NCI-H69 (cell line): ENCODE measurements at places on chromosomes 5 and 9.

DNA sequence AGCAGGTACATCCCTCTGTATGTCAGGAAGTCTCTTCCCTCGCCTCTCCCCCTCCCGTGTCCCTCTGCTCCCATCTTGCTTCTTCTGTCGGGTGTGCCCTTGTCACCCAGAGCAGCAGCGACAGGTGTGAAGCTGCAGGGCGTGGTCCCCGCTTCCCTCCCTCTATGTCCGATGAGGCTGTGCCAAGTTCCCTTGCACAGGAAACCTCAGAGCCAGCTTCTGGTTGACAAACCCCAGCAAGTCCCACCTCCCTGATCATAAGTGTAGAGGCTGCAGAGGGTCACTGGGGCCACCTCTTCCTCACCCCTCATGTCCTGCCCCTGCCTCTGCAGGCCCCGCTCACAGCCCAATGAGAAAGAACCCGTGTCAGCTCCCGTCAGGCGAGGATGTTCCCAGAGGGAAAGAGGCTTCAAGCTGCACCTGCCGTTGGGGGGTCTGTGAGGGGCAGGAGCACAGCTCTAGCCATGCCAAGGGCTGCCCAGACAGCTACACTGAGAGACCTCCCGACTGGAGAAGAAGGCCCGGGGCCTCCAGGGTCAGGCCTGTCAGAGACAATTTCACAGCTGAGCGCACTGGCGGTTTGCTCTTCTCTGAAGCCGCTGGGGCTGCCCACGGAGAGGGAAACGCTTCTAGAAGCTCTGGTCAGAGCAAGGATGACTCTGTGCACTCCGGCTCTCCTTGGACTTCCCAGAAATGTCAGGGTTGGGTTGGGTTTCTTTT lies 73.3 kb downstream of the AK8 start:
- DNase-seq: peak; percentile 59

GRCh38 chr9:87167582-87167981 lies 220.3 kb upstream of the GAS1 start:
- no peak for DNase-seq

DNA sequence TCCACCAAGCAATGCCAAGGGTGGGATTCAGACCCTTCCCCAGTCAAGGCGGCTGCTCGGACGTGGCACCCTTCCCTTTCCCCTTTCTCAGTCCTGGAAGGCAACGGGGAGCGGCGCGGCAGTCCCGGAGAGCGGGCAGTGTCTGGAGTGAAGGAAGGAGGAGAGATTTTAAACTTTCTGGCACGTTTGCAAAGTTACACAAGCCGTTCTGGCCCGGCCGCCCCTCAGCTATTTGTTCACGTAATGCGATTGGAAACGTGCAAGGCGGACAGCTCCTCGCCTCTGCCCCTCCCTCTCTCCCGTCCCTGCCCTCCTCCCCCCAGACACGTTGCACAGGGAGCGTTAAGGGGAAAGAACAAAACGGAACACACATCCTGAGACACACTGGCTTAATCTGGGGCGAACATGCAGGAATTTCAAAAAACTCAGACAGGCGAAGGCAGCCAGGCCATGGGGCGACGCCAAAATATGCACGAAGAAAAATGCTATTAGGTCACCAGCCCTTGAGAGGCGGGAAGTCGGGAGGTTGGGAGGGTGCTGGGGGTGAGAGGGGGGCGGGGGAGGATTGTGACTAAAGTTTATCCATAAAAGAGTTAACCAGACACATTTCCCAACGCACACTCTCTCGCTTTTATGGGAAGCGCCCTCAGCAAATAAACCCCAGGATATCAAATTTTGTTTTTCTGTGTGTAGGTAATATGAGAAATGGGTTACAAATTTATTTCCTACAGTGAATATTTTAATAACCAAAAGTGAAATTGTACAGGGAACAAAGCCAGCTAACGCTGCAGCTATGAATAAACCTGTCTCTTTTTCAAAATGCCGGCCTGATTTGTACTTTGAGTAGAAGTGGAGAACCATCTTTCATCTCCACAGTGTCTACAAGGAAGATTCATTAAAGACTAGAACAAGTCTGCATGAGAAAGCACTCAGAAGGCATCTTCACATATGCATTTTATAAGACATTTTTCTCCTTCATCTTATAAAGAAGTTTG lies at the start of gene LOX:
LOX (minus strand) TSS at position 144 of the 995 bp plus-strand sequence. CDS start 274 bp downstream, outside the sequence.
- peak; percentile 84 for DNase-seq

DNA sequence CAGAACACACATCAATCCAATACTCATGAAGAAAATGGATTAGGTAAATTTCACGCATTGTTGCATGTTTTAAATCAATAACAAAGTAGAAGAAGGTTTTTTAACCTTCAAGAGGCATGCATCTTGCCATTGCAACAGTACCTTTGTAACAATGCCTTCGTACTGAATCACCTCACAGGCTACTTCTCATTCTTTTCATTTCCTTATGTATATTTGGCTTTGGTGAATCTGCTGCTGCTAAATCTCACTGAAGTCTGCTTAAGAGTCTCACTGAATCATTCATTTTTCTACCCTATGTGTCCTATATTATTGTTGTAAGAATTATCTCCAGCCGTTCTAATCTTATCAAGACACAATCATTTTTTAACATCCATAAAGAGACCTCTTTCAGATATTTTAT lies 152.5 kb downstream of the CDH10 start:
- DNase-seq: no peak

GRCh38 chr9:121678501-121679022 lies 27.1 kb downstream of the DAB2IP start:
- DNase-seq: no peak

- DNase-seq: peak; percentile 46
Observed at GRCh38 chr9:137492464-137493363, 33.6 kb upstream of the NSMF start.

DNA sequence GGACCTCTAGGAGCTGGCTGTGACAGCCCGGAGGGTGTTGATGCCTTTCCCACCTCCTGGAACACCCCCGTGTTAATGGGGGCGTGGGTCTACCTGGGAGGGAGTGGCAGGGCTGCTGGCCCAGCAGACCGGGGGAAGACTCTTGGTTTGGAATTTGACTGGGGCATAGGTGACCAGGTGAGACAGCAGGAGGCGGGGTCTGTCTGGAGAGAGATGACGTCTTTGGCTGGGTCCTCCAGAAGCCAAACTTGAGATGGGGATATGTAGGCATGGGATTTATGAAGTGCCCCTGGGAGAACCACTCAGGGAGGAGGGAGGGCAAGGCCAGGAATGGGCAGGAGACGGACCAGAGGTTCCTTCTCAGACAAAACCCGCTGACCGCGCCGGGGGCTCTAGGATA lies 42.6 kb downstream of the NEK6 start:
- DNase-seq: no peak

- peak; percentile 65 for DNase-seq
Observed at GRCh38 chr5:179318221-179318955, 26.9 kb downstream of the ADAMTS2 start.
